ENCODE measurements at places on chromosomes 5 and 9.
A peak's percentile ranks its signal among the peaks of the same experiment; 100 is the strongest.

- DNase-seq, result no peak
These were observed 869 bp upstream of the ESM1 start for GRCh38 chr5:54986269-54986654.

GRCh38 chr9:13860019-13860418, 453.9 kb downstream of the NFIB start:
- no peak for DNase-seq

GRCh38 chr5:156819967-156820581, 30.0 kb upstream of the PPP1R2B start:
- DNase-seq, result no peak

DNA sequence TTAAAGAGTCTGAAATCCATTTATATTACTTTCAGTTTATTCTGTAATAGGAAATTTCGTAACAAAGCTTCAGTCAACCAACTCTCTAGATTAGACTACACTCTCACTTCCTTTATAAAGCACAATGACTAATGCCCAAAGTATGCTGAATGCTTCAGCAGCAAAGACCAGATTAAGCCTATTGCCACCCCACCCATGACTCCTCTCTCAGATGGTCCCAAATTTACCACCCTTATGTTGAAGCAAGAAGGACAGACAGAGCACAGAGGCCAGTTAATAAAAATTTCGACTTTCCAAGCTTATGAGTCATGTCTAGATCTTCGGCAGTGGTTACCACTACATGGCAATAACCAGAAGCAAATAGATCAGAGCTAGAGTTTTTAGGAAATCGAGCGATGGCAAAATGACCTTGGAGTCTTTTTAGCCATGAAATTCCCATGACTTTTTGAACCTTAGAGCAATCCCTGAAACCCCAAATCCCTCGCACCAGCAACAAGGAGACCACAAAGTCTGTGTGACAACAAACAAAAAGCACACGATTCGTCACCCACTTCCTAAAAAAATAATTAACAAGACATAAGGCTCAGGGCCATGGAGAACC, 287.8 kb upstream of the RASA1 start:
- DNase-seq, result peak; percentile 76

DNA sequence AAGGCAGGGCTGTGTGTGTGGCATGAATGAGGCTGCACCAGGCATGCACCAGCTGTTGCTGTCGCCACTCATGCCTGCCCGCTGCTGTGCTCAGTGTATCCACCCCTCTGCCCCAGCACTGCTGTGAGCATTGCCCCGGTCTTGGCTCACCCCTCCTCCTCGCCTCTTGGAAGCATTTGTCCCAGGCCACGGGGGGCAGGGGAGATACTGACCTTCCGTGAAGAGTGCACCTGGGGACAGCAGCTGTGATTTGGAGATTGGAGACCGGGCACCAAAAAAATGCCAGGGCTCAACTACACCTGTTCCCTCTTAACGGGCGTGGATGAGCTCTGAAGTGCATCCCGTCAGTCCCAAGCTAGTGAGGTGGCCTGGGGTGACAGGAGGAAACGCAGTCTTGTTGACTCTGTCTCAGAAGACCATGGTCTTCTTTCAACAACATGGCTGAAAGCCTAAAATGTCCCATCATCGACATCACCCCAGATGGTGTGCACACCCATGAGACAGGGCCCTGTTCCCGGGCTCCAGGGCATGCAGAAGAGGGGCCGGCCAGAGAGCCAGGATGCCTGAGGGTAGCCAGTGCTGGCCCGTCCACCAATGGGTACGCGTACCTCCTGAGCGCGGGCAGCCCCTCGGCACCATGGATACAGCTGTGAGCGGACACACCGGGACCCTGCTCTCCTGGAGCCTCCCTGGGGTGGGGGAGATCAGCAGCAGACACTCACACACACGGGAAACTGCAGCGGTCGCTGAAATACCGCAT, 115.8 kb downstream of the COL5A1 start:
- no peak for DNase-seq

DNA sequence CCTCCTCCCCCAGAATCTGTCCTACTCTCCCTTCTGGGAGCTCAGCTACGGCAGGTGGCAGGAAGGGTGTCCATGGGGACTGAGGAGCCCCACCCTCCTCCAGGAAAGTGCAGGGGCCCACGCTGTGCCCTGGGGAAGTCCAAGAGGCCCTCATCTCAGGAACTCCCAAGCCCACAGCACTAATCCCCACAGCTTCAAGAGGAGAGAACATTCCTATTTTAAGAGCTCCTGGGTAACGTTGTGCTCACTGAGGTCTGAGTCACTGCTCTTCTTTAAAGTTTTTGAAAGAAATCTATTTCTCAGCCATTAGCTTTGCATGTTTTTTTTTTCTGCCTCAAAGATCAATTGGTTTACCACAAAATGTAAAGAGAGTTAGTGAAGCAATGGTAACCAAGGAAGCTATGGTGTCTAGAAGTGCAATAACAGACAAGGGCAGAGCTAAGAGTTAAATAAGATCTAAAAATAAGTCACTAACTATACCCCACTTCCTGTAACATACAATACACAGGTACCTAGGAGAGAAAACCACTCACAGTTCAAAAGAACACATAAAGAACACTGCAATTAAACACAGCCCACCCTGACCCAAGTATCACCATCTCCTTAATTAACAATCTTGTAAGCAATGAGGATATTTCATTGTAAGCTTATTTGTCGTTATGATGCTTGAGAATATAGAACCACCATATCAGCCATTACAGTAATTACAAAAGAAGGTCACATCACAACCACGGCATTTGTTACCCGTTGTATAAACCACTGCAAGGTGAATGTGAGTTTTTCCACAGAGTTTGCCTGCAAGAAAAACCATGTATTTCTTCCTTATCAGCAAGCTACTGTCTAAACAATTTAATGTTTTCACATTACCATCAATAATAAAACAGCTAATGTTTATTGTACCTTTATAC, 382.3 kb upstream of the SLC30A5 start:
- peak; percentile 23 for DNase-seq

DNA sequence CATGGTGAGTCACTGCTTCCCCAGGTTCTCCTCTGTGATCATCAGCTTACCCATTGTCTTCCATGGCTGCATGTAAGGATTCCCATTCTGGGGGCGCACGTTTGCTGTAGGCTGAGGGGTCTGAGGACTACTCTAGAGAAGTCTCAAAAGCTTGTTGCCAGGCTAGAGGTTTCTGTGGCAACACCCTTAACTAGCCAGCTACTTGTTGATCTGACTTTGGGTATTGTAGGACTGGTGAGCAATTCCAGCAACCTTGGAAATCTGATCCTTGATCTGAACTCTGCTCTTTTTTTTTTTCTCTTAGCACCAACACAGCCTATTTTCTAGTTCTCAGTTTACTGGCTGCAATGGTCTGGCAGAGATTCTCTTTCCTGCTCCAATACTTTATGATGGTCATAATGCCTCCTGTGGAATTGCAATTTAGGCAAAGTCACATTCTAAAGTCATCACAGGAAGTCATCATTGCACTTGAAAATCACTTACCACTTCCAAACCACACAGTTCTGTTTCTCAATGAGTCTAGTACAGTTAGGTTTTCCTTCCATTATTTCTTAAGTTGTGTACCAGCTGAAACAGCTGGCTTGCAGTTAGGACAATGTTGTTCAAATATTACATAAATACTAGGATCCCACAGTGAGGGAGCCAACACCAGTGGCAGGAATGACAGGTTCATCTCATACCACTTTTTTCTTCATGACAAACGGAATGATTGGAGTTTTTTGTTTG, 110.3 kb downstream of the SLC12A2 start:
- DNase-seq, result no peak

DNA sequence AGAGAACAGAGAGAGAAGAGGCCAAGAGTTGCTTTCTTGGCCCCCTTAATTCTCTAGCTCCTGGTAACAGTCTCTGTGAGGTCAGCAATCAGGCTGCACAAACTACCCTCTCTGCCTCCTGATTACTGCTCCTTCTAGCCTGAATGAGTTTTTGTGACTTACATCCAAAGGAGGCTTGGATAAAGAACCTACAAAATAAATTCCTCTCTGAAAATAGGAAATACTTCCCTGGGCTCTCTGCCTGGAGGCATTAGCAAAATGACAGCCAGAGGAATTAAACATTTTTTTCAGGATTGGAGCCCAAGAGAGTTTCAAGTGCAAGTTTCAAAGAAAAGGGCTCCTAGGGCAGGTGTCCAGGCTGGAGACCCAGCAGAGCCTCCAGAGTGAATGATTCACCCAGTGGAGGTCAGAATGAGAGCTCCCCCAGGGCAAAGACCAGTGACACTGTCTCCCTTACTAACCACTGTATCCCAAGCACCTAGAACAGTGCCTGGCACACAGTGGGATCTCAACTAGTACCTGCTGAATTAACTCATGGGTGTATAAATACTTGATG, 162.5 kb downstream of the SPOCK1 start:
- DNase-seq, result no peak

- DNase-seq, result no peak
These were observed 9.1 kb downstream of the UNC5A start for GRCh38 chr5:176819476-176819875.

DNA sequence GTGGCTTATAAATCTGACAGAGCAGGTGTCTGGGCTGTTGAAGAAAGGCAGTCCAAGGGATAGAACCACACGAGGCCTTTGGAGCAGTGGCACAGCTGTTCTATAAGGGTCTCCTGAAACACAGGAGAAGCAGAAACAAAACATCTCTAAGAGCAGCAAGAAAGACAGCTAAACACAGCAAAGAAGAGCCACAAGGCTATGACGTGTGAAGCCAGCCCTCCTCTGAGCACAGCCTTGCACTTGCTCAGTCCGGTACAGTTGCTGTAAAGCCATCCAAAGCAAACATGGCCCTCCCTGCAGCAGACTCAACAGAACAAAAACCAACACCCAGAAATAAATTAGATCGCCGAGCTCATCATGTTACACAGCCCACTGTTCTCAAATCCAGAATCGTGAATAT, 2.6 kb upstream of the GZMK start:
- DNase-seq, result no peak

GRCh38 chr9:78592811-78593210, 295.9 kb downstream of the PSAT1 start:
- peak; percentile 51 for DNase-seq

- peak; percentile 84 for DNase-seq
These were observed 649 bp downstream of the STK10 start for GRCh38 chr5:172187118-172188032.

DNA sequence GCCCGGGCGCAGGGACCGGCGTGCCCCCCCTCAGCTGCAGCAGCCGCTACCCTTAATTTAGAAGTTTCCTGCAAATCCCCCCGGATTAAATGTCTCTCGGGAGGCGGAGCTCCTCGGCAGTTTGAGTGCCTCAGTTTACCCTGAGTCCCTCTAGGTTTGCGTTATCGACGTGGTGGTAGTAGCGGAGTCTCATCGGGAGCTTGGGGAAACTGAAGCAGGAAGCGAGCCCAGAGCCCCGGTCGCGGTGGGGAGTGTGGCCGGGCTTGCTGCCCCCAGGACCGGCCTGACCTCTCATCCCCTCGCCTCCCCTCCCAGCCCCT, 529 bp upstream of the TPM2 start:
- DNase-seq, result no peak

DNA sequence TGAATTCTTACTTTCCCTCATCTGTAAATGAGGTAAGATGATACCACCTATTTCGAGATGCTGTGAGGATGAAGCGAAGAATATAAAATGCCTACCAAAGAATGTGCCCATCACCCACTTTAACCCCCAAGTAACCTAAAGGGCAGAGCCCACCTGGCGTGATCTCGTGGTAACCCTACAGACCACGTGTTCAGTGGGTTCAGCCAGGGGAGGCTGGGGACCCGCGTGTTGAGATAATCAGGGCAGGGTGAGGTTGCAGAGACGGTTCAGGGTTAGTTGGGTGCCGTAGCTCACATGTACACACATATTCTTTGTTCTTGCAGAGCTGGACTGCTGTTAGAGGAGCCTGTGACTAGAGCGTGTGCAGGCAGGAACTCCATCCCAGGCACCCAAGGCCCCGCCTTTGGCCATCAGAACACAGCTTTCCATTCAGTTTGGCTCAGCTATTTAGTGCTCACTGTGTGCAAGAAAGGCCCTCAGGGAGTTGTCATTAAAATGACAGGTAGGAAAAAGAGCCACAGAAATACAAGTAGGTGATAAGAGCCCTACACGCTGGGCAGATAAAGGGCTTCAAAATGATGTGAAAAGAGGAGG, 56.5 kb upstream of the HAND1 start:
- DNase-seq, result no peak

- no peak for DNase-seq
These were observed 340.4 kb upstream of the RGMB start for GRCh38 chr5:98433022-98433421.

DNA sequence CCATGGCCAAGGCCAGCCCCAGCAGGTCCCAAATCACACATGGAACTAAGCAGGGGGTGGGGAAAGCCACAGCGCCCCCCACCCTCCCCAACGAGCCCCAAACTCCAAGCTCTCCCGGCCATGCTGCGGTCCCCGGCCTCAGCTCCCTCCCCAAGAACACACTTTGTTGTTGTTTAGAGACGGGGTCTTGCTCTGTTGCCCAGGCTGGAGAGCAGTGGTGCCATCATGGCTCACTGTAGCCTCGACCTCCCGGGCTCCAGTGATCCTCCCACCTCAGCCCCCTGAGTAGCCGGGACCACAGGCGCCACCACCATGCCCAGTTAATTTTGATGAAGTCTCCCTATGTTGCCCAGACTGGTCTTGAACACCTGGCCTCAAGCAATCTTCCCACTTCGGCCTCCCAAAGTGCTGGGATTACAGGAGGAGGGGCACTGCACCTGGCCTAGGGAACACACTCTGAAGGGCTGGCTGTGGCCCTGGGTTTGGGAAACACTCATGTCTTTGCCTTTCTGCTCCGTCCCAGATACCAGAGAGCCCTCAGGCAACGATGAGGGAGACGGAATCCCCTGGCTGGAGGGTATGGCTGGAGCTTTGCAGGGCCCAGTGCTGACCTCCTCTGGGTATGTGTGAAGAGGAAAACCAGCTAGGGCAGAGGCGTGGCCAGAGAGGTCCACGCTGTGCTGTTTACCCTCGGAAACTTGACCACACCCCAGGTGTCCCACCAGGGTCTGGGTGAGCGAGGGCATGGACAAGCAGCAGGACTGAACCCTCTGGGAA, 53.2 kb upstream of the UBAC1 start:
- no peak for DNase-seq

GRCh38 chr9:97740848-97741821, 44.0 kb upstream of the XPA start:
- DNase-seq, result peak; percentile 77

- no peak for DNase-seq
These were observed 238.2 kb downstream of the NR3C1 start for GRCh38 chr5:143165049-143165880.

GRCh38 chr9:36988848-36989247, 45.2 kb downstream of the PAX5 start:
- DNase-seq, result no peak

- no peak for DNase-seq
These were observed 8.5 kb downstream of the CDX1 start for GRCh38 chr5:150175076-150175475.

GRCh38 chr5:175859916-175860315, 11.5 kb upstream of the CPLX2 start:
- no peak for DNase-seq
